ENCODE measurements at places on chromosomes 5 and 9.

DNA sequence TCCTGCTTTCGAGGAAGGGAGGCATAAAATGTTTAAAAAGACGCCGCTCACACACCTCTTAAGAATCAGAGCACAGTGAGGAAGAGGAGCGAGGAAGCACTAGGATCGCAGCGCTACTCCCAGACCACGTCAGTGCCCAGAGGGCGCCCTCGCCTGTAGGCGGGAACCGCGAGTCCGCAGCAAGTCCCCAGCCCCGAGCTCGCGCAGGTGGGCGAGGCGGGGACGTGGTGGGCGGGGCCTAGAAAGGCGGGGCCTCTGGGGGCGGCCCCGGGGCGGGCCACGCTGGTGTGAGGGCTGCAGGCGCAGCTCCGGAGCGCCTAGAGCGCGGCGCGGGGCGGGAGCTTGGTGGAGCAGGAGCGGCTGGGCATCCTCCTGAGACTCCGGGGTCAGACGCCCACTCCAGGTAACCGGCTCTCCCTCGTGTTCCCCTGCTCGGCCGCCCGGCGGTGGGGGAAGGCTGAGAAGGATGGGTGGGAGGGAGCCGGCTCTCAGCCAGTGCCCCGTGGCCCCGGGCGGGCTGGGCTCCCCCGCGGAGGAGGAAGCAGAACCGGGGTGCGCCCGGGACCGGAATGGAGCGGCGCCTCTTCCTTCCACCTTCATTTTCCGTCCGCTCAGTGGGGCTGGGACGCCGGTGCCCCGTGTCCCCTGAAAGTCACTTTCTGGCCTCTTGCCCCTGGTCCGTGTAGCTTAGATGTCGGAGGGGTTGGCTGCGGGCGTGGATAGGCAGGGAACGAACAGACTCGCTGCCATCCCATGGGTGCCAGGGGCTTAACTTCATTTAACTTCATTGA lies at the start of gene GCNT1:
Gene GCNT1, plus strand, starts transcription at position 280 of the 791 bp plus-strand sequence. CDS start 43,200 bp downstream, outside the sequence.
- DNase-seq = peak; percentile 87

- no peak for DNase-seq
These were observed 65.1 kb downstream of the ZFR start for GRCh38 chr5:32379421-32379820.

- DNase-seq = no peak
These were observed 50.0 kb downstream of the CRB2 start for GRCh38 chr9:123406016-123406415.

DNA sequence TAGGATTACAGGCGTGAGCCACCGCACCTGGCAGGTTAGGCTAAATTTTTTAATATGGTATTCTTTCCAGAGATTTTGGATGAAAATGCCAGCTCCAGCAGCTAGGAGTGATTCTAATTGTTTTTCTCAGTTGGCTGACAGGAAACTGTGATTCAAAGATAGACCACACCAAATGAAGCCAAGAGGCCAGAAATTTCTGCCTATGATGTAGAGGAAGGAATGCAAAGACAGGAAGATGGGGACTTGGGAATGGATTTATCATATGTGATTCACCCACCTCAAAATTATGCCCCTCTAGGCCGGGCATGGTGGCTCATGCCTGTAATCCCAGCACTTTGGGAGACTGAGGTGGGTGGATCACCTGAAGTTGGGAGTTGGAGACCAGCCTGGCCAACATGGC lies 53.3 kb downstream of the UGCG start:
- DNase-seq = no peak

DNA sequence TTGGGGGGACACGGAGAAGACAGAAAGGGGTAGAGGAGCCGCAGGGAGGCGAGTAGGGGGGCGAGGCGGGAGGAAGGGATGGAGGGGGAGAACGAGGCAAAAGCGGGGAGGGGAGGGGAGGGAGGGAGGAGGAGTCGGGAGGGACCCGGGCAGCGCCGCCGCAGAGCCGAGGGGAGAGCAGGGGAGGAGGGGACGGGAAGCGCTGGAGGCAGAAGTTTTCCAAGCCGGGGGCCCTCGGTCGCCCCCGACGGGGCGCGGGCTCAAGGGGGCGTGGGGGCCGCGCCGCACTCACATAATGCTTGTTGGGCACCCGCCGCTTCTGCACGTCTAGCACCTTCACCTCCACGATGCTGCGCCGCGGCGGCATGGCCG lies 353 bp downstream of the SH3PXD2B start:
- no peak for DNase-seq

- DNase-seq = no peak
These were observed 146.5 kb downstream of the FANCC start for GRCh38 chr9:95171001-95171400.

- DNase-seq = no peak
These were observed 29.9 kb downstream of the BTNL9 start for GRCh38 chr5:181069767-181070491.

DNA sequence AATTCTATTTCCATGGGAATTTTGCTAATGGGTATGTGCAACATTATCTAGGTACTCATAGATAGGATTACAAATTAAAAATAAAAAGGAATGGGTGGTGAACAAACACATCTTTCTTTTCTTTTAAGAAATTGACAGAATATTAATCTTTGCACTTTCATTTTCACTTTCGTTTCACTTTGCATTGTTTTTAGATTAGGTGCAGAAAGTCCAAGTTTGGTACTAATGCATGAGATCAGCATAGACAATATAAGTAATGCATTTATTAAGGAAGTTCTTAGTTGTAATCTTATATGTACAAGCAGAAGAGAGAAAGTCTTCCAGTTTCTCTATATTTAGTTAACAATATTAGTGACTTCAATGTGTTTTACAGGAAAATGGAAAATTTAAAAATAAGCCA lies 196.5 kb downstream of the COMMD10 start:
- DNase-seq = no peak
